DND-41 (cell line): ENCODE measurements at places on chromosomes 1 and 21.

DNA sequence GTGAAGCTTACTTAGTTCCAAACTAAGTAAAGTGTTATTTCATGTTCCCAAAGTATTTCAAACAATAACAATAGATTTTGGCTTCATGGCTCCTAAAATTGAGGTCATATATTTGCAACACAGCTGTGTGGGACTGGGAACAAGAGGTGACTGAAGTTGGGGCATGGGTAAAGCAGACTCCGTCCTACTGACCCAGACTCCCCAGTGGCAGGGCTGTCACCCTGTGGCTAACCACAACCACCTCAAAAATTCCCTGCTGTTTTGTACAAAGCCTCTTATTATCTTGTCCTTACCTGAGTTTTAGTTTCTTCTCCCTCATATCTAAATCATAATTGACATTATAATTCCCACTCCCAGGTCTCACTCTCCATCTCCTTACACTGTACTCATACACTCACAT is 117.6 kb downstream of the PTGER3 start:
- DNase-seq, result no peak

DNA sequence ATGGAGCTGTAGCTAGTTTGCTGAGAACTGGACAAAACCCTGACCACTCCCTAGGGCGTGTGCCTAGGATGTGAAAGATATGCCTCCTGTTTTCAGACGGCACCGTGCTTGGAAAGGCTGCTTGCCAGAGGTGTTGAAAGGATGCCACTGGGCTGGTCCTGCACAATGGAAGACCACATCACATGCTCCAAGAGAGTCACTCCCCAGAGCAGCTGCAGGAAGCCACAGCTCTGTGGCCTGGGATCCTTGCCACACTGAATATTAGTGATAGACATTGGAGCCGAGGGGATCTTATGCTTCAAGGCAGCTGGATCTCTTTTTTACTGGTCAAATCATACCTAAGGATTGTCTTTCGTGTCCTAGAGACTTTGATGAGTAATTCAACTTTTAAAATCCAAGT is 6.6 kb upstream of the APP start:
- peak; percentile 15 for DNase-seq

- no peak for DNase-seq
Observed at GRCh38 chr21:31339721-31340120, 4.3 kb downstream of the TIAM1 start.

GRCh38 chr1:69411617-69412016 is 156.1 kb upstream of the LRRC7 start:
- DNase-seq, result no peak

- no peak for DNase-seq
Observed at GRCh38 chr21:35502821-35503220, 453.7 kb upstream of the RUNX1 start.

DNA sequence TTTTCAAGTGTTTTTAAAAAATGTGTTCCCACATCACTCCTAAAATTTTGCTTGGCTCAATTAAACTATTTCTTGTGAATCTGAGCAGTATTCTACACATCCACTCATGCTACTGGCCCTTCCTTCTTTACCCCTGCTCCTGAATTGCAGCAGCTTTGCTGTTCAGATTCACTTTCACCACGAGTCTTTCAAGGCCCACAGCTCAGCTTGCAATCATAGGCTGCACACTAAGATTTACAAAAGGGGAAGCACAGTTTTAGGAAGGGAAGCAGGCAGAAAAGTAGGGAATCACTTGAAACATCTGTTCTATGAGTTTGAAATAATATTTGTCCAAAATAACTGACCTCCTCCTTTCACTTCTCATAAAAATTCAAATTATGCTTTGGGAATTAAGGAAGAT is 70.9 kb upstream of the EDEM3 start:
- DNase-seq, result no peak

- DNase-seq, result peak; percentile 83
Observed at GRCh38 chr1:198156111-198156744, 570 bp upstream of the NEK7 start.

GRCh38 chr1:6976044-6976375 is 190.8 kb downstream of the CAMTA1 start:
- no peak for DNase-seq

- no peak for DNase-seq
Observed at GRCh38 chr1:200429221-200429751, 19.4 kb upstream of the ZNF281 start.

DNA sequence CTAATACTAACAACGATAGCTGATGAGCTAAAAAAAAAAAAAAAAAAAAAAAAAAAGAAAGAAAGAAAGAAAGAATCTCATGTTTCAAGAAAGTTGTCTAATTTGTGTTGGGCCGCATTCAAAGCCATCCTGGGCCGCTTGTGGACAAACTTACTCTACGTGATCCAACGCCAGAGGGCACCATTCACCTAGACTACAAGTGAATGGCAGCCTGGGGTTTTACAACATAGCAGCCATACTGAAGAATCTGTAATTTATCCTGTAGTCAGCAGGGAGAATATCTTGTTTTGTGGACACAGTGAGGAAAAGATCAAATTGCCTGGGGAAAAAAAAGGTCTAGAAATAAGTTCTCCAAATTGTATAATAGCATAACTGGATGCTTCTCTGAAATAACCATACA is 47.0 kb downstream of the CYP2J2 start:
- no peak for DNase-seq

- no peak for DNase-seq
Observed at GRCh38 chr1:3368711-3369445, 85.6 kb upstream of the ARHGEF16 start.

GRCh38 chr1:229024528-229025130 is 246.3 kb upstream of the RAB4A start:
- no peak for DNase-seq

- DNase-seq, result peak; percentile 73
Observed at GRCh38 chr1:39653546-39654031, 14.1 kb upstream of the HEYL start.

- DNase-seq, result no peak
Observed at GRCh38 chr21:35954066-35954465, 106.3 kb downstream of the SETD4 start.

DNA sequence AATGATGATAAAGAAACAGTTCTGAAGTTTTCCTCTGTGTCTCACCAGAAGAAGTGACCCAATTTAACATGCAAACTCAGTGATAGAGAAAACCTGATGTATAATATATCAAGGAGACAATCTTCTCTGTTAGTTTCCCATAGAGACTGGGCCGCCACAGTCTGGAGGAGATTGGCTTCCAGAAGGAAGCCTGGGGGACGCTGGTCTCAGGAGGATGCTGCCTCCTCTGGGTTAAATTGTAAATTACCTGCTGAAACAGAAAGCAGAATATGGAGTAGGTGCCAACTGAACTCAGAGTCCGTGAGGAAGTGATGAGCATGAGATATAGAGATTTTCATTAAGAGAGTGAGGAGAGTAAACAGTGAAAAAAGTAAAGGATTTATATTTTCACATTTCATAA is 15.8 kb downstream of the OR14I1 start:
- DNase-seq, result peak; percentile 19

DNA sequence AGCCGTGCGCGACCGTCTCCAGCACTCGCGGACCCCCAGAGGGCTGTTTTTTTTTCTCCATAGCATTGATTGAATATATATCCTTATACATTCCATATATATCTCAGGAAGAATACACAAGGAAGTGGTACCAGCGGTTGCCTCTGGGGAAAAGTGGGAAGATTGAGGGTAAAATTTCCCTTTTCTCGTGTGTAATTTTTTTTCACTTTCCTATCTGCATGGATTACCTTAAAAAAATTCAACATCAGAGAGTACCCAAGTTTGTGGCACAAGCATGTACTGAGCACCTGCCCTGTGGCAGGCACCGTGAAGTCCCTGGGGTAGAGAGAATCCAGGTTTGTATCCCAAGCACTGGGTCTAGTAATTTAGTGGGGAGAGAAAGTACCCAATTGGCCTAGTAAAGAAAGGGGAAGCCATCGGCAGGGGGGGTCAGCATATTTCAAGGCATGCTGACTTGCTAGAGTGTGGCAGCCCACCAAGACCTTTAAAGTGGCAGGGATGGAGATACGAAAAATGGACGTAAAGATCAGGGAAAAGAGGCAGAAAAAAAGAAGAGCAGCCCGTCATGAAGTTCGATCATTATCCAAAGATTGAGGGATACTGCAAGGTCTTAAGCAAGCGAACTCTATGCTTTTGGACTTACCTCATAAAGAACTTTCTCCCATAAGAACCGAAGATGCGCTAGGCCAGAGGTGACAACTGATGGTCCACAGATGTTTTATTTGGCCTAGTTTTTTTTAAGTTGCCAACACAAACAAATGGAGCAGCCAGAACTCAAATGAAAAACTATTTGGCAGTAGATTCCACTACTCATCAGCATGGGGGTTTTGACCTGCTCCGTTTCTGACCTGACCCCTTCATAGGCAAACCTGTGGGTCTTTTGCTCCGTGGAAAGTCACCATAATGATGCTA is 1.5 kb upstream of the HMGN1 start:
- no peak for DNase-seq

DNA sequence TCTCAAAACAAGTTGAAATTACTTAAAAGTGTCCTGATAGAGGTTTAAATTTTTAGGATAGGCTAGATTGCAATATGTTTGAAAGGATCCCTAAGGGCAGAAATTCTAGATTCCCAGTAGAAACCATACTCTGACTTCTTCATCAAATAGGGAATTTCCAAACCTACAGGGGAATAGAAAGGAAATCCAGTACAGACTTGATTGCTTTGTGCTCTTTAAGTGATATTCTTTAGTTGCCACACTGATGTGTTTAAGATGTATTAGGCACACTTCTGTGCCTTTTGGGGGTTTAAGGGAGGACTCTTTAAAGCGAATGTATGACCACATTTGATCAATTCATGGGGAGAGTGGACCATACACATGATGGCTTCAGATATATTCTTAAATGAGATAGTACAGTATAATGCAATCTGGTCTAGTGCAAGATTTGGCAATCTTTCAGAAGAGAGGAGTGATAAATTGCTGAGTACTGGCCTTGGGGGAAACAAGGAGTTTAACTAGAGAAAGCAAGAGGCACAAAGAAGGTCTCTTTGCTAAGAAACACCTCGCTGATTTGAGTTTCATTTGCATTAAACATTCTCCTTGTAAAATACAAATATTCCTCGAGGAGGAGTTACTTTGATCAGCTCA is 268.8 kb upstream of the NR5A2 start:
- no peak for DNase-seq

DNA sequence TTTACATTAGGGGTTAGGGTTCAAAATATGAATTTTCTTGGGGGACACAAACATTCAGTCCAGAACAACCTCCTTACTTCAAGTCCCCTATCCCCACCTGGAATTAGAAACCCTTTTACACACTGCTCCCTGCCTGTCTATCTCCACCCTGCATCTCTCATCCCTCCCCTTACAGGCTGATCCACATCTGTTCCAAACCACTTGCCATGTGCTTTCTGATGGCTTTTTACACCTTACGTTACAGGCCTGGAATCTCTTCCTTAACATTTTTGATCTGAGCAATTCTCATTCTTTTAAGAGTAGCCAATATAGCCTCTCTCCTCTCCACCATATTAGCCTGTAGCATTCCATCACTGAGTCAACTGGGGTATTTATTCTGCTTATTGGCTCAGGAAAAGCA is 122.0 kb downstream of the PTBP2 start:
- DNase-seq, result no peak

DNA sequence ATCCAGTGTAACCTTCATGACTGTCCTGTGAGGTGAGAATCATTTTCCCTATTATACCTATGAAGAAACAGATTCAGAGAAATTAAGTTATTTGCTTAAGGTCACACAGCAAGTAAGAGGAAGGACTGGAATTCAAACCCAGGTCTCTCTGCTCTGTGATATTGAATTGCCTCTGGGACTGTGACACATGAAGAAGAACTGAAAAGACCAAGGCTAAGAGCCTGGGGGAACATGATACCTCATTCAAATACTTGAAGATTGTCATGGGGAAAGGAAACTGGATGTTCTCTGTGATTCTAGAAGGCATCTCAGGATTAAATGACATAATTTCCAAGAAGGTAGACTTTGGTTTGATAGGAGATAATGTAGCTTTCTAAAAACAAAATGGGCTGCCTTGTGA is 3.6 kb downstream of the WDTC1 start:
- DNase-seq, result no peak

DNA sequence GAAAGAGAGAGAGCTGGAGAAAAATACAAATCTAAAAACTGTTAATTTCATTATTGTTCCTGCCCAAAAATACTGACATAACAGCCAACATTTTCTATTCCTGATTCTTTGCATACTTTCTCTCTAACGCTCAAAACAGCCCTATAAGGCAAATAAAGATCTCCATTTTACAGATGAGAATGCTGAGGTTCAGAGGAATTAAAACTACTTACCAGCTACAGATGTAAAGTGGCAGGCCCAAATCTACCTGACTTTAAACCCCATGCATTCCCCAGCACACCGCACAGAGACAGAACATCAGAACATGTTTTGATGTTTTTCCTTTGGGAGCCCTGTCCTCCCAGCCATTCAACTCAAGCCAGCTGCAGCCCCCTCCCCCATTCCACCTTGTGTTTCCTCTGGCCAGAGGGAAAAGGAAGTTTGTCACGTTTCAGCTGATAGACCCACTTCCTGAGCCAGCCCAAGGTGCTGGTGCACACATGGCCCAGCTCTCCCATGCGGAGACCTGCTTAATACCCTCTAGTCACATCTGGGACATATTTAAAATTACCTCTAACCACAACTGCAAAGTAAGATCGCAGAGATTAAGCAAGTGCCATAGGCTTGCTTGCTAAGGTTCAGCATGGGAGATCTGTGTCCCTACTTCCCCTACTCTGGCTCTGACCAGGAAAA is 133.1 kb upstream of the NFIA start:
- peak; percentile 35 for DNase-seq

DNA sequence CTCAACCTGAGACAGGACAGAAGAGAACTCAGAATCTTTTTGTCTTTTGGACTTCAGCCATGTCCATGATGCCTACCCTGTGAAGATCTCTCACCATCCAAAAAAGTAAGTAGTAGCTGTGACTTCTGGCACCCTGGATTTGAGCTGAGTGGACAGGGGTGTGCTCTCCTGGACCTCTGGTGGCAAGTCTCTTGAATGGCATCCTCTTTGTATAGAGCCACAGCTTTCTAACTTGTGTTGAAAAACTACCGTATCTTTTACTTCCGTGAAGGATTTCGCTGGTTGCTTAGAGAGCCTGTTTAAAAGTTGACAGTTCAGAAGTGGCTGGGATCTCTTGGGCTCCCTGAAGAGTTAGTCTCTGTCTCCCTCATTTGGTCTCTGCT is 1.8 kb downstream of the MFN2 start:
- no peak for DNase-seq

DNA sequence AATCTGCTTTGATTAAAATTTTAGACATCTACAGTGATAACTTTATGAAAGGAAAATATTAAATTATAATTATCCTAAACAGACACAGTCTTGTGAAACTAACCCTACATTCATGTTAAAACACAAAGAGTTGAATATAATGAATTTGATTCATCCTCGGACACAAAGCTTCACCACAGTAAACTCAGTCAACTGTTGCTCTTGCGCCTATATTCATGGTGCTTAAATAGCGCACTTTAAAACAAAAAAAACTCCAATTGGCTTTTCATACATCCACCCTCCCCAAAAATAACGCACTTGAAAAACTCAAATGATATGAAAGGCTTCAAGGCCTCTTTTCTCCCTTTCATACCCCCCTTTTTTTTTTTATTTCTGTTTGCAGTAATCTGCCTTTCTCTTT is 260.3 kb downstream of the FAF1 start:
- DNase-seq, result no peak
